Mesendoderm (in vitro differentiated cells): ENCODE measurements at places on chromosomes 13 and 19.

DNA sequence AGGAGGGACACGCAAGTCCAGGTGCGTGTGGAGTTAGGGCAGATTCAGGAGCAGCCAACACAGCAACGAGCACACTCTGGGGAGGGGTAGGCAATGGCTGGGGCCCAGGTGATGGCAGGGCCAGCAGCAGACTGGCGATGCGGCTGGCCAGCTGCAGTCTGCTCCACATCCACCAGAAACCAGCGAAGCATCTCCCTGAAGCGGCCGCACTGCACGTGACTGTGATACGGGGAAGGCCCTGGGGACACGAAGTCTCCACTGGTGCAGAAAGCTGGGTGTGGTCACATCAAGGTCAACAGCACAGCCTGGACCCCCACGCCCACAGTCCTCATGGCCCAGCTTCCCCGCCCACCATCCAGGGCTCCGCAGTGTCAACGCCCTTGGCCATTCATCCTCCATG lies 21.3 kb upstream of the EPHX3 start:
- no peaks in the 10 kb centered on the region for H3K4me1 ChIP-seq
- no peak overlapping the region for H3K27ac ChIP-seq
- no peak for DNase-seq
- H3K27me3 ChIP-seq, result no peaks in the 10 kb centered on the region

DNA sequence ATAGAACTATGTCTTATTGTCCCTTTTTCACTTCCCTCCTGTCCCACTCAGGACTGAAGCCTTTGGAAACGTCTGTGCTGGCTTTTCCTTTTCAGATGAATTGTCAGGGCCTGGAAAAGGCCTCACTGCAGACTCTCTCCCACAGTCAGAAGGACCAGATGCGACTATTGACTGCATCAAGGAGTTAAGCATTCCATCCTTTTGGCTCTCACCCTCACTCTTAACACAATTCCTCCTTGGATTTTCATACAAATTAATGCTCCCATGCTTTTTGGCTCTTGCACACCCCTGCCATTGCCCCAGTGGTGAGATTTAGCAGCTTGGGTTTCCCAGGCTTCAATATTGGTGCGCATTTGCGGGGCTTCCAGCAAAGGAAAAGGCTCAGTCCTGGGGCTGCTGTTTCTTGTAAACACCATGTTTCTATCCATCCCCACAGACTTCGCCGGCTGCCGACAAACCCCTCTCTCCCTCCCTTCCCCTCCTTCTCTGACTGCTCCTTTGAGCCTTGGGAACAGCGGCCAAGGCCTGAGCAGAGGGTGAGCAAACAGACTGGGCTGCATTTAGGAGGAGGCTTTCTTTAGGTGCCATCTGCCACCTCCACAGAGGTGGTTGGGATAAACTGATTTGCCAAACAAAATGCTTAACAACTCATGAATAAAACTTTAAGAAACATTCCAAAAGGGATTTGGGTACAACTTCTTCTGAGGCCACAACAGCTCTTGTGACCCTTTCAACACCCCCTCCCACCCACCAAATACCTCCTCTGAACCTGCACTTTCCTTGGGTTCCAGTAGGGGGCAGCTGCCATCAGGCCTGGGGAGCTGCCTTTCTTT lies 48.6 kb upstream of the PCDH8 start:
- H3K4me1 ChIP-seq, result no peaks in the 10 kb centered on the region
- H3K27ac ChIP-seq, result no peak overlapping the region
- no peaks in the 10 kb centered on the region for H3K27me3 ChIP-seq

GRCh38 chr19:14411161-14411937 lies 7.8 kb downstream of the DDX39A start:
- no peak overlapping the region for H3K27ac ChIP-seq
- H3K4me3 ChIP-seq, result no peak overlapping the region
- H3K4me1 ChIP-seq, result no peaks in the 10 kb centered on the region

DNA sequence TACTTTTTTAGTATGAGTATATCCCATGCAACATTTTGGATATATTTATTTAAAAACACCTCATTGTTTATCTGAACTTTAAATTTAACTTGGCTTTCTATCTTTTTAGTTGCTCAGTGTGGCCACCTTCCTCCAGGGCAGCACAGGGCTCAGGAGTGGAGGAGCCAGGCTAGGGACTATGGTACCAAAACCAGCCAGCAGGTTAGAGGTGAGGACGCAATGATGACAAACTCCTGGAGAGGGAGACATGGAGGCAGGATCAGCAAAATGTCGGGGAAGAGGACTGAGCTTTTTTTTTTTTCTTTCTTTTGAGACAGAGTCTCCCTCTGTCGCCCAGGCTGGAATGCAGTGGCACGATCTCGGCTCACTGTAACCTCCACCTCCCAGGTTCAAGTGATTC lies 29.6 kb upstream of the CALM3 start:
- H3K36me3 ChIP-seq, result no peaks in the 10 kb centered on the region
- DNase-seq, result peak; percentile 95
- H3K4me3 ChIP-seq, result no peak overlapping the region
- no peaks in the 10 kb centered on the region for H3K27me3 ChIP-seq
- H3K27ac ChIP-seq, result no peak overlapping the region
- peaks cover 4% of the 10 kb centered on the region for H3K4me1 ChIP-seq

GRCh38 chr13:50735071-50735470 lies 108.4 kb downstream of the DLEU7 start:
- no peak for DNase-seq
- H3K36me3 ChIP-seq, result no peaks in the 10 kb centered on the region
- no peak overlapping the region for H3K4me3 ChIP-seq

- no peaks in the 10 kb centered on the region for H3K36me3 ChIP-seq
- H3K27me3 ChIP-seq, result no peaks in the 10 kb centered on the region
- no peak overlapping the region for H3K27ac ChIP-seq
- DNase-seq, result no peak
Observed at GRCh38 chr19:39181500-39182173, 15.1 kb upstream of the NCCRP1 start.

DNA sequence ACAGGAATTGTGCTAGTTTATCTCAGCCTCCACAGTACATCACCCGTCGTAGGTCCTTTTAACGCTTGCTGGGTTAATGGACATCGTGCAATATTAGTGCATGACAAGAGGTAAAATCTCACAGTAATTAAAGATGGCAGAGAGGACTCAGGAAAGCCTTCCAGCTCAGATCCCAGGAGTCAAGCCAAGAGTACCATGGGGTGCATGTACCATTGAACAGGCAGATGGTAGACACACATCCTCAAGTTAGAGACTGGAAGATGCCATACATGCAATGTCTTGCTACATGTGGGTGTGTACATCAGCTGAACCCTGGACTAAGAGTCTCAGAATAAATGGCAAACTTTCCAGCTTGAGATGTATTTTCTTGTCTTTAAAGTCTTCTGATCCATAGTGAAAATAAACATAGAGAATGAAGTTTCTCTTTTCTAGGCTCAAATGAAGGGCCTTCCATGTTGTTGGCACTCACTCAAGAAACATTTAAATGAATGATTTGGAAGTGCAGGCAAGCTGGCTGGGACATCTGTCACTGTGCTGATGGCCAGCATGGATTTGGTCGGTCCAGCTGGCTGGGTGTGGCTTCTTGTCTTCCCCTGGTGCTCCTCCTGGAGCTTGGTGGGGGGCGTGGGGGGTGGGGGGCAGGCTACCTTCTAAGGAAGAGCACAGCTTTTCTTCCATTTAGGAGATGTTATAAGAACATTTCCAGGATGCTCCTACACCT lies 290.9 kb upstream of the MAB21L1 start:
- H3K36me3 ChIP-seq, result no peaks in the 10 kb centered on the region
- no peak for DNase-seq
- no peaks in the 10 kb centered on the region for H3K27me3 ChIP-seq
- H3K4me1 ChIP-seq, result peaks cover 4% of the 10 kb centered on the region

DNA sequence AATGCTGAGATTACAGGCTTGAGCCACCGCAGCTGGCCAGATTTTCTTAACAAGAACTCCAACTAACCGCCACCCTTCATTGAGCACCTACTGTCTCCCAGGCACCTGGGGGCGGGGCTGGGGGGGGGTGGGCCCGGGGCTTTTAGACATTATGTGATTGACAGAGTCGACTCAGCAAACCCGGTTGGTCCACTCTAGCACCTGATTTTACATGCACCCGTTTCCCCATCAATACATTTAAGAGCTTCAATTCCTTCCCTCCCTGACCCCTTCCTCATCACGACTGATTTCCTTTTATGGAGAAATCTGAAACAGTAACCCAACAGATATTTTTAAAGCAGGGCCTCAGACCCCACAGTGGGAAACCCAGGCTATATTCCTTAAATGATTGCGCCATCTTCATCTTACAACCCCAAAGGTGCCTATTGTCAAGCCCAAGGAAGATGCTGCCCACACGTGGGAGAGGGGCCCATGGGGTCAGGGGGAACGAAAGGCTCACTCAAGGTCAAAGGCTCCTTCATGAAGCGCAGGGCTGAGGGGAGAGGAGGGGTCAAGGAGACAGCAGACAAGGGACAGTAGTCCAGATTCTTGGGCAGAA lies 1.8 kb downstream of the INSR start:
- H3K27ac ChIP-seq, result no peak overlapping the region
- no peak overlapping the region for H3K4me3 ChIP-seq
- no peaks in the 10 kb centered on the region for H3K4me1 ChIP-seq
- no peak for DNase-seq

DNA sequence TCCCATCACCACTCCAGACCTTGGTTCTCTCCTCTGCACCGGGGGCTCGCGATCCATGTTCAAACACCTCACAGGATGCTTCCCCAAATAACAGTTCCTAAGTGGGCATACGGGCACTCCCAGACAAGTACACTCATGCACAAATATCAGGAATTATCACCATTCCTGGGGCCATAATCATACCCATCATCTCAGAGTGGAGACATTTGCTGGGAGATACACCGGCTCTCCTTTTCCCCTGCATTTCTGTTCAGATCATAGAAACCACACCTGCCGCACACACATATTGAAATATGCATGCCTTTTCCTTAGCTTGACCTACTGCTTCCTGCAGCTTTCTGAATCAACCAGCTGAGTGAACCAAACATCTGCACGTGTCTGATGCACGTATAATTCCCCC lies 33.9 kb upstream of the MBNL2 start:
- H3K36me3 ChIP-seq, result no peaks in the 10 kb centered on the region
- H3K27me3 ChIP-seq, result no peaks in the 10 kb centered on the region
- peaks cover 8% of the 10 kb centered on the region for H3K4me1 ChIP-seq
- no peak overlapping the region for H3K4me3 ChIP-seq

DNA sequence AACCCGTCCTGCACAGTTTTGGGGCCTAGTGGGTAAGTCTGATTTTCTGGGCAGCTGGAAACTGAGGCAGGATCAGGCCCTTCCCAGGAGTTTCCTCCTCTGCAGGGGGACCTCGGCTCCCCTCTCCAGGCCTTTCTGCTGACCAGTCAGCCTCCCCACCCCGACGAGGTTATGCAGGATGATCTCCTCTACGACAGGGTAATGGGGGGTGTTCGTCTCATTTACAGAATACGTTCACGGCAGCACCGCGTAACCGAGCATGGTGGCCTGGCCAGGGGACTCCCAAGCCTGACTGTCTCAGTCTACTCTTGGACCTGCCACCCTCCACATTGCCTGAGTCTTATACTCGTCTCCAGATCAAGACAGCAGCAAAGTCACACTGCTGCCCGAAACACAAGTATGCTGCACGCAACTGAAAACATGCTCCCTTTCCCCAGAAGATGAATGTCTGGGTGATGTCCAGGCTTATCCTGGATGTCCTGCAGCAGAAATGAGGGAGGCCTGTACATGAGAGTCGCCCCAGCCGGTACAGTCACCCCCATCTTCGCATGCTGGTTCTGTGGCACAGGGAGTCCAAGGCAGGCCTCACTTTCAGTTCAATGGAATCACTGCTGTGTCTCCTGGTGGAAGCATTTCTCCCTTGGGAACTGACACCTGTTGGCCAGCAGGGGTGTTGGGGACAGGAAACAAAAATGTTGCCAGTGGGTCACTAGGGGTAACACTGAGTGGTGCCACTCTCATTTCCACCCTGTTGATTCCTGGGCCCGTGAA lies 120.8 kb downstream of the SOX1 start:
- H3K27ac ChIP-seq, result no peak overlapping the region
- H3K4me3 ChIP-seq, result no peak overlapping the region
- no peaks in the 10 kb centered on the region for H3K4me1 ChIP-seq
- no peaks in the 10 kb centered on the region for H3K27me3 ChIP-seq

DNA sequence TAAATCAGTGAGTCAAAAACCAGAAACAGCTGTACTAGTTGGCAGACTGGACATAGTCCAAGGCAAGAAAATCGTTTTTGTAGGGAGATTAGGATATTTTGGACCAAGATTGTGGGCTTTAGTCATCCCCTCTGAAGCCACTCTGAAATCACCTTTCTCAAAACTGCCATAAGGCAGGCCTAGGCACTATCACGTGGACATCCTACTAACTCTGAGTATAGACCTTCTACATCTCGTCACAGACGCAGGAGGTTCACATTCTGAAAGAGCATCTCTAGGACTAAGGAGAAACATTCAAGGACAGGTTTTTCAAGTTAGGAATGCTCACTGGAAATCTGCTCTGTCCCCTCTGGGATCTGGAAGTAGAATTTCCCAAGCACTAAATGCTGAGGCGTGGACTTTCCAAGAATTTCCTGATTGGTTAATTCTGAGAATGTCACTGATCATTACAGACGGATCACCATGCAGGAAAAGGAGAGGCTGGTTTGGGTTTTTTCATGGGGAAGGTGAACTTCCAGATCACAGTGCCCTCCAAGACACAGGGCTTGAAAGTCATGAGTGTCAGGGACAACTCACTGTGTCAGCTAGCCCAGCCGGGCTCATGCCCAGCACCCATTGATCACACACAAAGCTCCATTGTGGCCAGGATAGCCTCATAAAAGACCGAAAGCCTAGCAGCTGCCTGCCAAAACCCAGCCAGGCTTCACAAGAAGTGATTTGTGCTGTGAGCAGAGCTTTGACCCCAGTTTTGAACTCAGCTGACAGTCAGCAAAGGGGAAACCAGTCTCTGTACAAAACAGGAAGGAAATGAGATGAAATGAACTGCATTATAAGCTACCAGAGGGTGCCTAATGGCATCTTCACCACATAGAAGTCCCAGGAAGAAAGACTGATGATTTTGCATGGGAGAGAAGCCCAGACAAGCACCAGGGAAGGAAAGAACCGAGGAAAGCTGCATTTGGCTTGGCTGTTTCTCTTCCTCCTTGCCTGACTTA lies 2.7 kb upstream of the RUBCNL start:
- H3K4me3 ChIP-seq, result no peak overlapping the region
- peaks cover 8% of the 10 kb centered on the region for H3K4me1 ChIP-seq
- no peaks in the 10 kb centered on the region for H3K36me3 ChIP-seq

DNA sequence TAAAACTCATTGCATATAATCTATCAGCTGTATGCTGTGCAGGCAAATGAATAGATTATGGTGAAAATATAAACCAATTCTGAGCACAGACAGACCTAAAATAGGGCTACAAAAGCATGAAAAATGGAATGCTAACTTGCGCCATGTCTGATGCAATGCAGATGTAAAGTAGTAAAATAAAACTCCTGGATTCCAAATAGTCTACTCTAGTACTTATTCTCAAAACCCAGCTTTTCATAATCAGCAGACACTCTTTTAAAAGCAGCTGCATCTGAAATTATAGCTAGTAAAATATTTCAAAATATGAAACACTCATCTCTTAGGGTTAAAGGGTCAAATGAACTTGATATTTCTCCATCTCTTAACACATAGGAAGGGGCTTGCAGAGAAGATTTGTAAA lies 4.7 kb upstream of the POMP start:
- DNase-seq, result no peak
- no peaks in the 10 kb centered on the region for H3K36me3 ChIP-seq
- H3K4me3 ChIP-seq, result no peak overlapping the region
- H3K4me1 ChIP-seq, result peaks cover 1% of the 10 kb centered on the region
- H3K27me3 ChIP-seq, result no peaks in the 10 kb centered on the region

GRCh38 chr13:110447058-110447511 lies 114.4 kb downstream of the RAB20 start:
- DNase-seq, result peak; percentile 47
- no peak overlapping the region for H3K27ac ChIP-seq
- no peaks in the 10 kb centered on the region for H3K27me3 ChIP-seq
- H3K4me3 ChIP-seq, result no peak overlapping the region
- no peaks in the 10 kb centered on the region for H3K36me3 ChIP-seq
- no peaks in the 10 kb centered on the region for H3K4me1 ChIP-seq
